Kidney capillary endothelial cell (primary cell): ENCODE measurements at places on chromosomes 4 and X.

- DNase-seq: no peak
Observed at GRCh38 chr4:101621120-101621519, 169.4 kb upstream of the BANK1 start.

GRCh38 chrX:56281789-56282188 is 49.6 kb downstream of the KLF8 start:
- DNase-seq: peak; percentile 16

- DNase-seq: no peak
Observed at GRCh38 chr4:37993806-37994205, 33.6 kb downstream of the PTTG2 start.

DNA sequence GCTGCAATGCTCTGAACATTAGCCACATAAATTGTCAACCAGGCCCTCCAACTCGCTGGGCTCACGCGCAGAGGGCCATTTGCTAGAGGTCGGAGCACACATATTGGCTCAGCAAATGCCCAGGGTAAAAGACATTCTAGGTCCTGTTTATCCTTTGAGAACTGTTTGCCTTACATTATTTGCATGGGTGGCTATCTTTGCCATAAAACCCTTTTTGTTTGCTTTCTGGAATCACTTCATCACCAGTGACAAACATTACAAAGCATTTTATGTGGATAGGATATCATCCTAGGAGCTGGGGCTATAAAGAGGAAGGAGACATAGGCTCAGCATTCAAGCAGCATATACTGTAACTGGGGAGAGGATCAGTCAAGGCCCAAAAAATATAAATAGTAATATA is 149.2 kb upstream of the RAI2 start:
- no peak for DNase-seq

- no peak for DNase-seq
Observed at GRCh38 chr4:77586951-77587383, 18.7 kb upstream of the CXCL13 start.

- no peak for DNase-seq
Observed at GRCh38 chrX:127037159-127037558, 217.6 kb downstream of the PRR32 start.

DNA sequence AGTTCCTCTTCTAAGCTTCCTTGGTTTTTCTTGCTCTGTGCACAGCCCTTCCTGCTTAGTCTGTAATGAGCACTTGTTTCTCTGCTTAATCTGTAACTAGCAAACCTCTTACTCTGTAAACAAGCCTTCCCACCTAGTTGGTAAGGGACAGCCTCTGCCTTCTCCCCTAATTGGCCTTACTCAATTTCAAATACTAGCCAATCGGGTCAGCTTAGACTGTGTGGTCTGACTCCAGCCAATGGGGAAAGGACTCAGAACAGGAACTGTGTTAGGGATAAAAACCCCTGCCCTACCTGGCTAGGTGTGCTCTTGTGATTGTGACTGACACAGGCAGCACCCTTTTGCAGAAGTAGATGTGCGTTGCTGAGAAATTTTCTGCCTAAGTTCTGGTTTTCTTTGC is 136.5 kb upstream of the AADAT start:
- no peak for DNase-seq

DNA sequence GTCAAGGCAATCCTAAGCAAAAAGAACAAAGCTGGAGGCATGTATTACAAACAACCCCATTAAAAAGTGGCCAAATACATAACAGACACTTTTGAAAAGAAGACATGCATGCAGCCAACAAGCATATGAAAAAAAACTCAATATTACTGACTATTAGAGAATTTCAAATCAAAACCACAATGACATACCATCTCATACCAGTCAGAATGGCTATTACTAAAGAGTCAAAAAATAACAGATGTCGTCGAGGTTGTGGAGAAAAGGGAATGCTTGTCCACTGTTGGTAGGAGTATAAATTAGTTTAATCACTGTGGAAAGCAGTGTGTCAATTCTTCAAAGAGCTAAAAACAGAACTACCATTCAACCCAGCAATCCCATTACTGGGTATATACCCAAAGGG is 604.6 kb upstream of the GRIA3 start:
- no peak for DNase-seq

GRCh38 chr4:74376888-74377483 is 12.0 kb downstream of the EREG start:
- peak; percentile 55 for DNase-seq

DNA sequence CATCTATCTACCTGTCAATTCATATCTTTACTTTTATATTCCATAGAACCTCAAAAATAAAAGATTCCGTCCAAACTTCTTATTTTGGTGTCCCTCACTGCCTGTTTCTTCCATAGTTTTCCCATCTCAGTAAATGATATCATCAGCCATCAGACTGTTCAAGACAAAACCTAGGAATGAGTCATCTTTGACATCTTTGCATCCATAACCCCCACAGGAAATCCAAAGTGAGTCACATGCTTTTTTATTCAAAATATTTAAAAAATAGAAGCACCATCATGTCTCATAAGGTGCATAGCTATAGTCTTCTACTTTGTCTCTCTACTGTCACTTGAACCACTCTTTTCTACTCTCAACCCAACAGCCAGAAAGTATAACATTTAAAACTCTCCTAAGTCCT is 29.9 kb upstream of the CXXC4 start:
- DNase-seq: peak; percentile 92

GRCh38 chrX:26262121-26262523 is 46.2 kb downstream of the MAGEB5 start:
- peak; percentile 90 for DNase-seq

DNA sequence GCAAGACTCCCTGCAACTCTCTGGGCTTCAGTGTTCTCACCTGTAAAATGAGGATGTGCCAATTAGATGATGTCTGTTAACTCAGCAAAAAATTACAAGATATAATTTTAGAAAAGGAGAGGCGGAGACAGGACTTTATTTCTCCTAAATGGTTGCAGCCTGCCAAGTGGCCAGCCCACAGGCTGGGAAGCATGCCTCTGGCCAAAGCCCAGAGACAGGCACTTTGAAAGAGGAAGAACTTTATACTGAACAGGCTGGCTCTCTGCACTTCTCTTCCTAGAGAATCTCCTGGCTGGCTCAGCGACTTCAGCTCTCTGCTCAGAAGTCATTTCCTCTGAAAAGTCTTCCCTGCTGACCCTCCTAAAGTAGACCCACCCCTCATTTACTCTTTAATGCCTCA is 3.7 kb downstream of the PRDM5 start:
- no peak for DNase-seq

GRCh38 chr4:102451266-102451665 is 49.9 kb upstream of the NFKB1 start:
- no peak for DNase-seq

- DNase-seq: peak; percentile 80
Observed at GRCh38 chrX:103404231-103405008, 28.1 kb downstream of the BEX3 start.

GRCh38 chrX:130155564-130155963 is 10.1 kb downstream of the AIFM1 start:
- no peak for DNase-seq

DNA sequence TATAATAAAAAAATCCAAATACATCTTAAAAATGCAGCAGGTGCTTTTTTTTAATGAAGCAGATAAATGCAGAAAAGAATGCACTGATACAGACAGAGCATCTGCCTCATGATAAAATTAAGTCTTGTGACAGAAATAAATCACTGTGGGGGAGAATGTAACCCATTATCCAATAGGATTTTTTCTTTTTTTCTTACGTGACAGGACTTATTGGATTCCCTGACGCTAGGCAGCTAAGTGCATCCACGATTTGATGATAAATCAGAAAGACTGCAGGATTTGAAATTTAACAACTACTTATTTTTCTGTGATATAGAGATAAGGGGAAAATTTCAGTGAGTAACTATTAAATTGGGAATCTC is 110.6 kb upstream of the PPARGC1A start:
- DNase-seq: no peak

DNA sequence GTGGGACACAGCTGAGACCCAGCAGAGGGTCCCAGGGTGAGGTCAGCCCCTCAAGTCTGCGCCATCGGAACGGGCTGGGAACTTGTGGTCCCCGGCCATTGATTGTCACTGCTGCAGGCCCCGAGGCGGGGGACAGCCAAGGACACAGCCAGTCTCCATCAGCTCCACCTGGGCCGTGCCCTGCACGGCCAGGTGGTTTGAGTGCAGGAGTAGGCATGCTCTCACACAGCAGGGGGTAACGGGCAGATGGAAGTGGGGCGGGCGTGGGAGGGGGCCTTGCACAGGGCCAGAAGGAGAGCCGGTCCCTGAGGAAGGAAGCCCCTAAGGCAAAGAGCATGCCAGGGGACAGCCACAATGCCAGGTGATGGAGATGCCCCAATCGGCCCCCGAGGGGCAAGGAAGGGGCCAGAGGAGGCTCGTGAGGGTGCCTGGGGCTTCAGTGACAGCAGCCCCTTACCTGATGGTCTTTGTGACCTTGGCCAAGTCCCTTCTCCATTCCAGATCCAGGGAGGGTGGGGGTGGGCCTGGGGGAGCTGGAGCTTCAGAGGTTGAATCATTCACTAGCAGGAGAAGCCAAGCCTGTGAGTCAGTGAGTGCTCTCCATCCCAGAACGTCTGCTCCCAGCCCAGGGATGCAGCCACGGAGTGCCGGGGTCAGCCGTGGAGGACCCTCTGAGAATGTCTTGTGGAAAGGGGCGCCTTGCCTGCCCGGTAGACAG is 2.3 kb downstream of the ATP2B3 start:
- DNase-seq: no peak

- DNase-seq: no peak
Observed at GRCh38 chr4:22372986-22373385, 142.9 kb downstream of the ADGRA3 start.

- DNase-seq: no peak
Observed at GRCh38 chr4:26984896-26985295, 124.3 kb downstream of the STIM2 start.

DNA sequence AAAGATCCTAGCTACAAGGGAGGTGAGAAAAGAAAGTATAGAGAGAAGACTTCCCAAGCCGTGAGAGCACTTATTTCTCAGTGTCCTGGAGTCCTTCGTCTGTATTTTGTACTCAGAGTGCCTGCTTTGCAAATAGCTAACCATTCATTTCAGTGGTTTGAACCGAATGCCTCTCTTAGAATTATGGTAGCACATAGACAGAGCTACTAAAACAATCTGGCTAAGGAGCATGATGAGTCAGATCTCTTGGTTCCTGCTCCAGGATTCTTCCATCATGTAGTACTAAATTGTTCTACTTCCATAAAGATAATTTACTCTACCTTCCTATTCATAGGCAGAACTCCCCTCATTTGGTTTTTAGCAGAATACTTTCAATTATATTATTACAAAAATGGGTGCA is 946.6 kb downstream of the STIM2 start:
- DNase-seq: no peak

- DNase-seq: no peak
Observed at GRCh38 chrX:115563633-115564162, 2.7 kb downstream of the PLS3 start.

DNA sequence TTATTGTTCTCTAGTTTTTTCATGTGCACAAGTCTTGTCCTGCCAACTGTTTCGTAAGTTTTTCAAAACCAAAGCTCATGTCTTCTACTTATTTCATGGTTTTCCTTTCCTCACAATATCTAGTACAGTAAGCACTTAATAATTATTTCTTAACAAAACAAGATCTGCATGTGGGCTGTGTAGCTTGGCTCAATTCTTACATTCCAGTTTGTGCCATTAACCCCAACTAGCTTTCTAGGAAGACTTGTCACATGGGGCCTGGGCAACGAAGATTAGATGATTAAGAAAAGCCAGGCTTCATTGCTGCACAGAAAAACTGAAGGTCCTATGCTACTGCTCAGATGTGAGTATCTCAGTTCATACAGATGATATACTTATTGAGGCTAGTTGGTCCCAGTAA is 155.3 kb upstream of the TEX13A start:
- no peak for DNase-seq

- DNase-seq: no peak
Observed at GRCh38 chr4:47786958-47787370, 50.9 kb downstream of the CORIN start.

DNA sequence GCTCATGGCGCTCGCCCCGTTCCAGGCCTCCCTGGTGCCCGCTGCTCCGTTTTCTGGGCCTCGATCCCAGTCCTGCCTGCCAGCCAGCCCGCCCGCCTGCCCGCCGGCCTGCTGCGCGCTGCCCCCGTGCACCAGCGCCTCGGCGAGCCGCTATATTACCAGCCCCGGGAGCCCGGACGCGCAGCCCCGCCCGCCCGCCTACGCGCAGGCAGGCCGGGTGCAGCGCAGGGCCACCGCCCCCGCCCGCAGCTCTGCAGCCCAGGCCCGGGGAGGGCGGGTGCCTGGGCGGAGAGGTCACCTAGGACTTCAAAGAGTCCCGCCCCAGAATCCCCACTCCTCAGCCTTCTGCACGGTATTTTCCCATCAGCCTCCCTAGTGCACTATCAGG is at the start of gene MAOB:
Gene MAOB, minus strand, starts transcription at position 157 of the 388 bp plus-strand sequence. Its CDS starts 151 bp downstream, at position 6.
- no peak for DNase-seq

GRCh38 chrX:19556202-19556601 is 40.9 kb upstream of the MAP3K15 start:
- DNase-seq: no peak

- peak; percentile 3 for DNase-seq
Observed at GRCh38 chr4:91325495-91325894, 978.3 kb upstream of the GRID2 start.

DNA sequence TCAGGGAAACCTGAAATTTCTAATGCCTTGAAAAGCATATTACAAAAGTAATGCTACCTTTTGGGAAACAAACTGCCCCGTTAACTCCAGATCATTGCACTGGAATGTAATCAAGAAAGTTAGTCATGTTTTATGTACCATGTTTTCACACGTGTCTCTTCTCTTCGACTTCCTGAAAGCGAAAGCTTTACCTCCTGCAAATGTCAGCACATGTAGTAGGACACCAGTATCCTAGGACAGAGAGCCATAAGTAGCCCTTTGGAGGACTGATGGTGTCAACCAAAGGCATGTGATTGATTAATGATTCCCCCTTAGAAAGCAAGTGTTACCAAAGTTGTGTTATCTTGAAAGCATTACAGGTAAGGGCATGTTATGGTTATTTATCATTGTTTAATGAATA is 8.8 kb upstream of the MND1 start:
- DNase-seq: no peak

DNA sequence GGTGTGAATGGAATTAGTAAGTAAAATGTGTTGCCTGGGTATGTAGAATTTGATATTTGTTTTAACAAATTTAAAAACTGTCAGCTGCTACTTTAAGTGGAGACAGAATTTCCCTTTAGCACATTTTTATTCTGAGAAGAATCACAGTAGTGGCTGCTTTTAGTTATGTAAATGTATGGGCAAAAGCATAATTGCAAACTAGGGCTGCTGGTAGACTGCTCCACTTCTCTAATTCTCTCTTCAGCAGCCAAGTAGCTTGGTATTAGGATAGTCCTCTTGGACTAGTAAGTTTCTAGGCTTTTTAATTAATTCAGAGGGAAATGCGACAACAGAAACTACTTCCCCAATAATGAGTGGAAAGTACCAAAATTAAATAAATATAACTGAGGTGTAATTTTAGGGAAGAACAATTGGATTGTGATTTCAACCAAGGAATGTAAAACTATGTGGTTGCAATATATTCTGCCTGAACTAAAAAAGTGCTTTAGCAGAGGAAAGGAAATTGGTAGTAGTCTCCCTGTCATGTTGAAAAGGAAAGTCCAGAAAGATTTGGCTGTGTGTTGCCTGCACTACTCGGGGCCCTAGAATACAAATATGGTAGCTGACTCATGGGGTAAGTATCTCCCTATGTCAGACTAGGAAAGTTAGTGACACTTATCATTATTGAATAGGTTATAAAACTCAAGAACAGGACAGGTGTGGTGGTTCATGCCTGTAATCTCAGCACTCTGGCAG is 9.2 kb upstream of the EIF4E start:
- DNase-seq: no peak
